H4 (cell line): ENCODE measurements at places on chromosomes 12 and 14.

GRCh38 chr14:105061428-105062047, 3.7 kb downstream of the GPR132 start:
- no peak for DNase-seq

- no peak for DNase-seq
Observed at GRCh38 chr12:75809746-75810145, 221.8 kb downstream of the PHLDA1 start.

GRCh38 chr14:57031474-57031873, 221.2 kb upstream of the OTX2 start:
- DNase-seq: no peak

GRCh38 chr12:108838194-108839017, 19.0 kb downstream of the SSH1 start:
- peak; percentile 100 for DNase-seq

DNA sequence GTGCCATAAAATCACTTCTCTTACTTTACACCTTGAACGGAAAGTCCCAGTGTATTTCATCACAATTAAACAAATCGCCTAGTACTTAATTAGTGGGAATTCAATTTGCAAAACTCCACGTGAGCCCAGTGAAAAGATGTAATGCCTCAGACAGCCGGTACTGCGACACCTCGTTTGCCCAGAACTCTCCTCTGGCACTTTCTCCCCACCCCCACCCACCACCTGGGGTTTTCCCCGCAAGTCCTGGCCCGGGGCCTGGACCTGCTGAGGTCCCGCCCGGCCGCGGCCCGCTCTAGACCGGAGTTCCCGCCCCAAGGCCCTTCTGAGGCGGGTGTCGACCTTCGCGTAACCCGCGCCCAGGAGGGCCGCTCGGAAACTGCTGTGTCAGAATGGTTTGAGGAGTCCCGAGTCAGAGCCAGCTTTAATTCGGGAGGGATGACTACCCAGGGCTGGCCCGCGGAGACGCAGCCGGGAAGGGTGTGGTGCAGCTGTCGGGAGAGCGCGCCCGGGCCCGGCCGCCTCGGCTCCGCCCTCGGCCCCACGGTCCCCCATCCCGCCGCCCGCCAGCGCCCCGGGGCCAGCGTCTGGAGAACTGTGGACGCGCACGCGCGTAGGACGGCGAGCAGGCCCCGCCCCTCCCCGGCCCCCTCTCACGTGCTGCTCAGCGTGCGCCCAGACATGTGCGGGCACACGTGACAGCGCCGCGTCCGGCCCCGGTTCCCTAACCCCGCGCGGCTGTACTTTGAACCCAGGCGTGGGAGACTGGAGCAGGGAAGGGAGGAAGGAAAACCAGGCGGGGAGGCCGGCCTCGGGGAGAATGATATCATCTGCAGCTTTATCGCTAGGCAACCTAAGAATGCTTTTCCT, 10.8 kb downstream of the BHLHE41 start:
- DNase-seq: peak; percentile 83
